ENCODE measurements at places on chromosomes 1 and 21. TPM values are rescaled to one million over a fixed set of nuclear protein-coding genes. Genes with fewer than 3 reads are reported as not detected.

Gene KCNJ6
- 3.9 TPM for total RNA-seq

Gene HPCA
- 0.21 TPM for total RNA-seq

Gene PKN2
- 16.1 TPM for total RNA-seq

Gene CATSPERE
- total RNA-seq: 0.08 TPM

Gene ARHGAP30
- 0.07 TPM for total RNA-seq
